ENCODE measurements at places on chromosomes 7 and 10.

GRCh38 chr7:157819455-157819807, 482.6 kb downstream of the DNAJB6 start:
- H3K27me3 ChIP-seq, result no peaks in the 10 kb centered on the region
- DNase-seq, result no peak
- no peak overlapping the region for H3K4me3 ChIP-seq
- H3K27ac ChIP-seq, result no peak overlapping the region
- H3K4me1 ChIP-seq, result no peaks in the 10 kb centered on the region

- no peak for DNase-seq
- H3K27me3 ChIP-seq, result no peaks in the 10 kb centered on the region
- H3K4me1 ChIP-seq, result no peaks in the 10 kb centered on the region
- no peak within 1 kb of the TSS for H3K4me3 ChIP-seq
- H3K27ac ChIP-seq, result peak within 1 kb of the TSS; percentile 62
These were observed at the start of gene IL2RA for GRCh38 chr10:6062101-6062771. Gene IL2RA, minus strand, starts transcription at chr10:6062367. Its CDS starts 216 bp downstream, at chr10:6062151.

DNA sequence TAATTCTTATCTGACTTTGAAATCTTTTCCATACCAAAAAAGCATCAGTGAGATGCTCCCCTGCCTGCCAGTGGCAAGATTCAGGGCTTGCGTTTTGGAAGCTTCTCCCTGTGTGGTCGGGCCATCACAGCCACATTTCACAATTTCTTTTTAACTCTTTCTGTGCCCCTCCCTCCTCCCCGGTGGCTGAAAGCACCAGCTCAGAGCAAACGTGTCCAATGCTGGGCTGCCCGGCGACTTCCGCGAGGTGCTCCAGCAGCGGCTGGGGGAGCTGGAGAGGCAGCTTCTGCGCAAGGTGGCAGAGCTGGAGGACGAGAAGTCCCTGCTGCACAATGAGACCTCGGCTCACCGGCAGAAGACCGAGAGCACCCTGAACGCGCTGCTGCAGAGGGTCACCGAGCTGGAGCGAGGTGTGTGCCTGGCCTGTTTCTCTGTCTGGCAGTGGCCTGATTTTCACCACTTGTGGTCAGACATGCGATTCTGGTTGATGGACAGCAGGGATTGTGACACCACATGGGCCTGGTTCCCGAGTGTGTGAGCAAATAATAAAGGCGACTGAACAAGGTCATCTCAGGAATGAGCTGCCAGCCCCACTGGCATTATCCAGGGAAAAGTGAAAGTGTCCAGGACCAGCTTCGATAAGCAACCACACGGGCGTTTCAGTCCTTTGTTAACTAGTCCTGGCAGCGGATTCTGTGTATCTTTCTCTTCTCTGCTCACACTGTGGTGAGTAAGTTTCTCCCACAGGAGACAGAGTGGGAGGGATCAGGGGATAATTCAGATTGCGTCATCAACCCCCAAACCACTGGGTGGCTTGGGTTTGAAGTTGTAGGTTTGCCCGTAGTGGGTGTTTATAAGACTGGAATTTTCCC, 2.6 kb downstream of the NPTX2 start:
- no peaks in the 10 kb centered on the region for H3K4me1 ChIP-seq
- peaks cover 47% of the 10 kb centered on the region for H3K27me3 ChIP-seq
- no peak overlapping the region for H3K27ac ChIP-seq

- DNase-seq, result peak; percentile 84
- no peaks in the 10 kb centered on the region for H3K4me1 ChIP-seq
- H3K27ac ChIP-seq, result no peak overlapping the region
- H3K27me3 ChIP-seq, result peaks cover 8% of the 10 kb centered on the region
These were observed 44.8 kb downstream of the ZNF800 start for GRCh38 chr7:127347567-127348246.

- H3K27me3 ChIP-seq, result no peaks in the 10 kb centered on the region
- H3K27ac ChIP-seq, result no peak overlapping the region
- no peaks in the 10 kb centered on the region for H3K36me3 ChIP-seq
- no peak overlapping the region for H3K4me3 ChIP-seq
- H3K4me1 ChIP-seq, result peaks cover 8% of the 10 kb centered on the region
- peak; percentile 37 for DNase-seq
These were observed 554.0 kb downstream of the MDFIC start for GRCh38 chr7:115475761-115476385.

GRCh38 chr10:3537518-3537917, 247.5 kb downstream of the KLF6 start:
- no peak overlapping the region for H3K4me3 ChIP-seq
- no peak overlapping the region for H3K27ac ChIP-seq
- no peaks in the 10 kb centered on the region for H3K27me3 ChIP-seq
- DNase-seq, result no peak

Measured in small intestine (tissue), 16 donors.